Activated naive CD8-positive, alpha-beta T cell treated with anti-CD3 and anti-CD28 coated beads for 36 hours (primary cell): ENCODE measurements at places on chromosomes 2 and 18. TPM values are rescaled to one million over a fixed set of nuclear protein-coding genes. Genes with fewer than 3 reads are reported as not detected.
A peak's percentile ranks its signal among the peaks of the same experiment; 100 is the strongest.

The REG1B gene
- not detected for total RNA-seq

The GLI2 gene
- not detected for total RNA-seq

DNA sequence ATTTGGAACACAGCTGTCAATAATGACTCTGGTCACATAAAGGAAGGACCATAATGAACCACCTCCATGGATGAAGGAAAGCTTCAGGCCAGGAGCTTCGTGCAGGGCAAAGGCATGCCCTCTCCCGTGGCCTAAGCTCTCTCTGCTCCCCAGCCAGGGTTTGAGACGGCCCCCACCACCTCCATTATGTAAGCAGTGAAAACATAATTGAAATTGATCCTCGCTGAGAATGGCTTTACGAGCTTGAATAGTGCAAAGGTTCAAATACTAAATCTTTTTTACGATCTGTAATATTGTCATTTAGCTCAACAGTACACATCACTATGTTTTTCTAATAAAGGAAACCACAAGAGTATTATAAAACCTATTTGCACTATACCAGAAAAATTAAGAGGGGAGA, 5.2 kb upstream of the EDAR start:
- DNase-seq, result no peak

DNA sequence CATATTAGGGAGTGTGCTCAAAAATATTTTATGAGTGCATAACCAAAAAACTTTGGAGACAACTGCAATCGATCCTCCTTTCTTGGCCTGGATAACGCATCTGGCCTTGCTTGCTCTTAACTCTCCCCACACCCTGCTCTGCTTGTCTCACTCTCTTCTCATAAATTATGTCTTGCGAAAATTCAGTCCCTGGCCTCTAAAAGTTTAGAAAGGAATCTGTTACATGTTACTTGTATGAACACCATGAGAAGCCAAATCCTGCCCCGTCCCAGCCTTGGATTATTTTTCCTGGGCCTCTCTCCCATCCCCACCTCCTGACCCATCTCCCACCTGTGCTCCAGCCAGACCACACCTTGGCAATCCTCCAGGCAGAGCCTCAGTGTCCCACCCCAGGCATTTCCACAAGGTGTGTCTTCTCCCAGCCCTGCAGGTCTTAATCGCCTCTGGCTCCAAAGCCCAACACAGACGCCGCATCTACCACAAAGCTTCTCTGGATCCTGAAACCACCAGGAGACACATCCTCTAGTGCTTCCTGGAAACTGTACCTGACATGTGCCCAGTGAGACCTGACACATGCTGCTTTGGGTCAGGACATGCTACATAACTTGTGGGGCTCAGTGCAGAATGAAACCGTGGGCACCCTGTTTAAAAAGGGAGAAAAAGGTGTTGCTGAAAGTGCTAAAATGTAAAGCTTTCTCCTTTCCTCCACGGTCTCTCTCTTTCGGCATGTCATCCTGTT, 99.6 kb upstream of the ST3GAL5 start:
- DNase-seq, result no peak

DNA sequence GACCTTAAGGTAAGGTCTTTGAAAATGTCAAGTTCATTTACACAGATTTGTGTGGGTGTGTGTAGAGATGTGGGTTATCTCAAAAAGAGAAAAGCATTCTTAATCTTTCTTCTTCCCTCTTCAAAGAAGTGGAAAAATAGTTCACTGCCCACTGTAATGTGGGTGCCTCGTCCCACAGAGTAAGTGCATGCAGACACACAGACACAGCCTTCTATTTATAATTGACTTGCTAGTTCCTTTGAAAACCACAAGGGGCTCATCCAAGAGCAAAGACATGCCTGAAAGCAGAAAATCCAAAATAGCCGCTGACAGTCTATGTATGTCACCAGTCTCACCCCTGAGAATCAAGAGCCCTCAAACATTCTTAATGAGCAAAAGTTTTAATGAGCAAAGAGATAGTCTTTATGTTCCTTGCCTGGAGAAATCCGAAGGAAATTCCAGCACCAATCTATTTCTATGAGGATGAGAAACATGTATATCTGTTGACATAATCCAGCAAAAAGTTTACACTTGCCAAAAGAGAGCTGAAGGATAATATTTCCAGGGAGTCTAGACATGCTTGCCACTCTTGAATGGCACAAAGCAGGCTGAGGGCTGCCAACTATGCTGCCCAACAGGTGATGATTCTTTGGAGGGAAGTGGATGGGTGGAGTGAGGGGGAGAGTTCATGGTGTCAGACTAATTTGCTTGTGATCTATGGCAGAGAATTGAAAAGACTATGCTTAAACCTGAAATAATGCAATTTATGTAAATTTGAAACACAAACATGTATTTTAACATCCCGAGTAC, 93.9 kb downstream of the ACVR1 start:
- DNase-seq, result peak; percentile 6

- DNase-seq, result peak; percentile 57
Observed at GRCh38 chr2:42492691-42493467, 903 bp downstream of the KCNG3 start.

GRCh38 chr2:128249555-128249954, 69.1 kb downstream of the HS6ST1 start:
- no peak for DNase-seq

- DNase-seq, result no peak
Observed at GRCh38 chr18:77161383-77161782, 28.8 kb upstream of the MBP start.

GRCh38 chr2:133407341-133407740, 160.9 kb downstream of the NCKAP5 start:
- DNase-seq, result no peak
